CD4-positive, alpha-beta T cell treated with Interleukin-4 for 1 hour (primary cell): ENCODE measurements at places on chromosomes 11 and 22.

DNA sequence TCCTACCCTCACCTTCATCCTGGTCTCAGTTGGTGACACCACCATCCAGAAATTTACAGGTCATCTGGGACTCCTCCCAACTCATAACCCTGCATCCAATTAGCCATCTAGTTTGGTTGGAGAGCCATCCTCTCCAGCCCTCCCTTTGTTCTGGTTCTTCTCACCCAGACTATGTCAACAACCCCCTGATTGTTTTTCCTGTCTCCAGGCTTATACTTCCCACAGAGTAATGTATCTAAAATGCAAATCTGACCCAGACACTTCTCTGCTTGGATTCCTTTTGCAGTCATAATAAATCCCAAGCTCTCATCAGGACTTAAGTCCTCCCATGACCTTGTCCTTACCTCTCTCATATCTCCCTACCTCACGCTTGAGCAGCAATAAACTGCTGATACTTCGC is 3.0 kb downstream of the TTC12 start:
- DNase-seq: no peak

DNA sequence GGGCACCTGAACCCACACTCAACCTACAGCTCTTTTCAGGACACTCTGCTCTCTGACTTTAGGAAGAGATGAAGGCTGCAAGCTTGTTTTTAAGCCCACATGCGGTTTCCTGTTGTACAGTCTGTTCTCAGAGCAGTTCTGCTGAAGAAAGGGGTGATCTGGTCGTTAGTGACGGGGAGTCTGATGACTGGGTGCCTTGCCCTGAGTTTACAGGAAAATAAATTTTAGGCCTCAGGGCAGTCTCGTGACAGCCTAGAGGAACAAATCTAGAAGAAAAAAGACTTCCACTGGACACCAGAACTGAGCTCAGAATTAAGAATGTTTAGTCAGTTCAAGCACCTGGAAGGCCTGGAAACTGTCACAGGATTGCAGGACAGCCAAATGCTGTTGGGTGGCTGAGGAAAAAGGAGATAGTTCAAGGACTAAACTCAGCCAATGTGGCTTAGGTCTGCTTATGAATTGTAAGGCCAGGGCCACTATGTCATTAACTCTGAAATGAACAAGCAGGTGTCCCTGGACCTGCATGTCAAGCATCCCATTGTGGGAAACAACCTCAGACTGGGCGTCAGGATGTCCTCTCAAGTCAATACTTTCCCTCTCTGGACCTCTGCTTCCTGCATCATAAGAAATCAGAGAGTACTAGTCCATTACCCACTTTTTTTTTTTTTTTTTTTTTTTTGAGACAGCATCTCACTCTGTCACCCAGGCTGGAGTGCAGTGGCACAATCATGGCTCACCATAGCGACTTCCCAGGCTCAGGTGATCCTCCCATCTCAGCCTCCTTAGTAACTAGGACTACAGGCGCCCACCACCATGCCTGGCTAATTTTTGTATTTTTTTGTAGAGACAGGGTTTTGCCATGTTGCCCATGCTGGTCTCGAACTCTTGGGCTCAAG is 5.7 kb downstream of the PIK3IP1 start:
- peak; percentile 90 for DNase-seq

DNA sequence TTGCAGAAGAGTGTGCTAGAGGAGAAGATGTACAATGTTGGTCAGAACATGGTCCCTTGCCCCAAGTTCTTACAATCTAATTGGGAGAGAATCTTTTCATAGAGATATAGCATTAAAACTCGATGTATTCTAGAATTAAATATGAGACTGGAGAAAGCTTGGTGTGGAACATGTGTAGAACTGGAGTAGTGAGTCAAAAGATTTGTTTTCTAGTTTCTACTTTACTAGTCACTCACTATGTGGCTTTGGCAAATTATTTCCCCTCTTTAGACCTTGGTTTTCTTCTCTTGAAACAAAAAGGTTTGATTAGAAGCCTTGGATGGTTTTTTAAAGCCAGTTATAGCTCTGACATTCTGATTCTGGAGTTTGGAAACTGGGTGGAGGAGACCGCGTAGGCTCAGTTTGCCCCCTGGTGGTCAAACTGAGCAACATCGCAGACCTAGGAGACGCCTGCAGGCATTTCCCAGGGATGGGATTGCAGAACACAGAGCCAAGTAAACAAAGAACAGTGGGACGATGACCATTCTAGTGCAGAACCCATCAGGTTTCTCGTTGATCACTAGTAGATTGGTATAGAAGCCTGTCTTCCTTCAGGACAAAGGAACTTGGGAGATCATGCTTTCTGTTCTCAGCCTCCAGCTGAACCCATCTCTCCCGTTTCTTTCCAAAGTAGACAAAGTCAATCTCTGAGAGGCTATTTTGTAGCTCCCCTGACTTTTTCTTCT is 8.5 kb upstream of the CHRDL2 start:
- DNase-seq: peak; percentile 45

DNA sequence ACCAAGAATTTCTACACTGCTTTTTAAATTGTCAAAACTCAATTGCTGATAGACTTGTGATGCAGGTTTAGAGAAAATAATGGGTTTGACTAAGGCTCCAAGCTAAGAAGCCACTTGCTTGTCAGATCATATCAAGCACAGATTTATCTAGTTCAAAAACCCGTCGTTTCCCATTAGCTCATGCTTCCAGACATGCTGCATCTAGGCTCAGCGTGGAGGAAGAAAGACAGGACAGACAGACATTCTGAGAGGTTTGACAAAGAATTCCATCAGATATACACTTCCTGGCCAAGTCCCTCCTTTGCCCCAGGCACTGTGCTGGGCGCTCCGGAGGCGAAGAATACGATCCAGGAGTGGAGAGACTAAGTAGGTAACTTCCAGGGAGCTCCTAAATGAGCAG is 76.8 kb downstream of the KCNC1 start:
- no peak for DNase-seq

GRCh38 chr11:12472401-12473005 is 95.1 kb downstream of the PARVA start:
- DNase-seq: no peak

GRCh38 chr11:38153985-38154384 is 1555.9 kb upstream of the RAG2 start:
- no peak for DNase-seq

- no peak for DNase-seq
Measured at GRCh38 chr11:57081356-57081755, 92.6 kb downstream of the OR5AK2 start.

DNA sequence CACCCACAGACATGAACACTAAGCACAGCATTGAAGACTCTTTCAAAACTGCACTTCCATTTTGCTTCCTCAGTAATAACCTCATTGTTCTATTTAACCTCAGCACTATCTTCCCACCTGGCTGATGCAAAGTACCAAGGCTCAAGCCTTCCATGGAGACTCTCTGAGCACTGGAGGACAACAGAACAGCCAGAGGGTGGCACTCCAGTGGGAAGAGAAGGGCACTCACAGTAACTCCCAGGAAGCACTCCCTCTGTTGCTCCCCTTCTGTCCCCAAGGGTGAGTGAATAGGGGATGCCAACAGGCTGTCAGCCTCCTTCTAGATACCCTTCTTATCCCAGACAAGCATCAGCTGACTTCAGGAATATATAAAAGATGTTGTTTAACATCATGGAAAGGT is 3.5 kb downstream of the ME3 start:
- DNase-seq: no peak

DNA sequence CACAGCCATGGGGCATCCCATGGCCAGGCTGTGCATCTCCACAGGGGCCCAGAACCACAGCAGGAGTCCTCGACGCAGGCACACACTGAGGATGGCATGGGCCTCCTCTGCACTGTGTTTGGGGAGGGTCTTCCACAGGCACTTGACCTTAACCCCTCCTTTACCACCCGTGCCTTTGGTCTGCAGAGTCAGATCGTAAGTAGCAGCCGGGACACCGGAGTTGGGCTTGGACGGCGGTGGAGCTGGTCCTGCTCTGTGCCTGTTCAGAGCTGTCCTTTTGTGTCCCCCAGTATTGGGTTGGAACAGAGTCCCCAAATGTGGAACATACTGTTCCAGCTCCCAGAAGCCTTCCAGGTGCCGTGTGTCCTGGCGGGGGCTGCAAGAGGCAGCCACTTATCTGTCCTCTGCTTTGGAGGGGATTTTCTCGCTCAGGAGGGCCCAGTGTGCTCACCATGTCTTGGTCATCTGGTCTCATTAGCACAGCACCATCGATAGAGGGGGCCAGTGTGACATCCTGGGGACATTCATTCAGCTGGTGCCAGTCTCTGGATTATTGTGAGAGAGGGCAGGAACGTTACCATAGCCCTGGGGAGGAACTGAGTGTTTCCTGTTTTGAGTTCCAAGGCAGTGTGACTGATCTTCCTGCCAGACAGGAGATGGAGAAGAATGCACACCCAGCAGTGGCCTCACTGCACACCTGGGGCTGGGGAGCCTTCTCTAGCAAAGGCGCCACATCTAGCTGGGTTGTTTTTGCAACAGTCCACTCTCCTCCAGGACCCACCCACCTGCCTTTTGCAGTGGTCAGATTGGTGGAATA is 12.4 kb downstream of the CRELD2 start:
- DNase-seq: peak; percentile 71

DNA sequence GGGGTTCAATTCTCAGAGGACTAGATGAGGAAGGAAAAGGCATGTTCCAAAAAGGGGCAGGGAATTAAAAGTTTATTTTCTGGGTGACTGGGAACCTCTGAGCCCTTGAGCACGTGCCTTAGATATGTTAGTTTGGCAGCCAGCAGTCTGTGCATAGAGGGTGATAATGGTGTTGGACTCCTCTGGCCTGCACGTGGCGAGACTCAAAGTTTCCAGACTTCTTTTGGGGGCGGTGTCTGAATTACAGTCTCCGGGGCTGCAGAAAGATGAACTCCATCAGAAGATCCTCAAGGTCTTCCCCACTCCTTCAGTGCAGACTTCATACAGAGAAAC is 861 bp upstream of the ZNRF3 start:
- no peak for DNase-seq

DNA sequence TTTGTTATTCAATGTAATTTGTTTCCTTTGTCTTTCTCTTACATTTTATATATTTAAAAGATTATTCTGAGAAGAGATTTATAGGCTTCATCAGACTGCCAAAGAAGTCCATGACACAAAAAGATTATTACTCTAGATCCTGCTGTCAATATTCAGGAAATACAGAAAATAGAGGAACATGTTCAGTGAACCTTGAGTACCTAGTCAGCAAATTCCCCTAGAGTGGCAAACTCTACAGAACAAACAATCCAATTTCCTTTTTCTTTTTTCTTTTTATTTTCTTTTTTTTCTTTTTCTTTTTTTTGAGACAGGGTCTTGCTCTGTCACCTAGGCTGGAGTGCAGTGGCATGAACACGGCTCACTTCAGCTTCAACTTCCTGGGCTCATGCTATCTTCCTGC is 23.9 kb downstream of the TTC17 start:
- no peak for DNase-seq

DNA sequence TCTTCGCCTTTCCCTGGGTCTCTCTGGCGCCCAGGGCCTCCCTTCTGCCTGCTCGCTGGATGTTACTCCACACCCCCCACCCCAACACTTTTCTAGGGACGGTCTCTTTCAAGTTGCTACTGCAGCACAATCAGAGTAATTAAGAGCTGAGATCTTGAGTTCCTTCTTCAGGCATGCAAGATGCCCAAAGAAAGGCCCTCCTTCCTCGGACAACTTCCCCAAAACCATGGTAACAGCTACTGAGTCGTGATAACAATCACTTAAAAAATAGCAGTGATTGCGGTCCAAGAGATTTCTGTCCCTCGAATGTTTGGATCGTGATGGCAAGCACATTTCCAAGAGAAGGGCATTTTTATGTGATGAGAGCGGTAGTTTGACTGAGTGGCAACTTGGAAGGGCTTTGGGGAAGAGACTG is 638 bp upstream of the TENM4 start:
- DNase-seq: peak; percentile 7

- DNase-seq: no peak
Measured at GRCh38 chr11:67410369-67410831, 5.1 kb upstream of the CARNS1 start.

DNA sequence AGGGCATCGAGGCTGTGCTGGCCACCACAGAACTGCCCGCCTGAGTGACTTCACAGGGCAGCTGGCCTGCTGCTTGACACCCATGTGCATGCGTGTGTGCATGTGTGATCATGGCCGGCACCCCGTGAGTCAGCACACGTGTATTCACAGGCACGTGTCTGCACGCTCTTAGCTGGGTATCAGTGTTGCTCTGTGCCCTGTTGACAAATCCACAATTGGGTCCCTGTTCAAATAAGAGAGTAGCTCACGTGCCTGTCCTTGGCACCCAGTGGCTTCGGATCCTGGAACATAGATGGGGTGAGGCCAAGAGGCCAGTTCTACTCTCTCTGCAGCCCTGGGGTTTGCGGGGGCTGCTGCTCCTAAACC is 14.0 kb downstream of the B3GAT1 start:
- no peak for DNase-seq

GRCh38 chr22:26906464-26906863 is 249.1 kb downstream of the MIAT start:
- no peak for DNase-seq

- DNase-seq: no peak
Measured at GRCh38 chr11:76683161-76684095, 12.9 kb upstream of the LRRC32 start.

DNA sequence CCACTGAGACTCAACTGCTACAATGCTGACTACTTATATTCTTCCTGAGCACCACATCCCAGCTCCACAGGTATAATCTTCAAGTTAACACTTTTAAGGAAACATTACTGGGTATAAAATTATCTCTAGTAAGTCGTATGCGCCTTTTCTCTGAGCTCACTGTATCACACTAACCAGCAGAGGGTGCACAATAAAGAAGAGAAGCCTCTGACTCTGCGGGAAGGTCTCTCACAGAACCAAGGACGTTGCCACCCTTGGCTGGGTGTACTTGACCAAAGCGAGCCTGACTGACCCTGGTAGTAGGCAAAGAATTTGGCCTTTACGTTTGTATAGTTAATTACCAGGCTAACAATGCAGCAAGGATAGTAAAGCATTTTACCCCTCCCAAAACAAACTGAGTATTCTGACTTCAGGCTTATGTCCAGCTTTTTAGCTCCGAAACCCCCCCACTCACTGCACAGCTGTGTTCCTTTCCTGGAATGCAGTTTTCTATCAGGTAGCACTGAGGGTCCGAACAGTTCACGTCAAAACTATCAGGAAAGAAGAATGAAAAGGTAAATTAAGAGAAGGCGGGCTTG is at the start of gene BTBD18:
Gene BTBD18 (minus strand): TSS at position 144 of the 578 bp plus-strand sequence. CDS start 631 bp downstream, outside the sequence.
- DNase-seq: no peak

DNA sequence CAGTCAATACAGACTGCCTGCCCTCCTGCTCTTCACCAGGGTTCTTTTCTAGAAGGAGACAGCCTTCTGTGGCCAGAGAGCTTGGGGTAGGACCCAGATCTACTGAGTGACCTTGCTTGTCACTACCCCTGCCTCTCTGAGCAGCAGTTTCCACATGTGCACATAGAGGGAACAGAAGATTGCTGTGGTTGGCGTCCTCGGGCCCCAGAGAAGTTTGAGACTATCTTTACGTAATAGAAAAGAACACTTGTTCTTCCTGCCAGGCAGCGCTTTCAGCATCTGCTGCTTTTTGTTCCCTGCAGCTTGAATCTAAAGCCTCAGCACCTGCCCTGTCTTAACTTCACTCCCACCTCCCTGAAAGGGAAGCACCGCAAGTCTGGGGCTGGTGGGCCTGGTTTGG is 1.9 kb upstream of the FKBP2 start:
- no peak for DNase-seq

- DNase-seq: no peak
Measured at GRCh38 chr11:61194169-61194671, 9.1 kb upstream of the PGA3 start.
